RPMI7951 (cell line): ENCODE measurements at places on chromosomes 13 and 19. TPM values are rescaled to one million over a fixed set of nuclear protein-coding genes. Genes with fewer than 3 reads are reported as not detected.

The IFI30 gene
- 56.0 and 69.6 TPM in 2 replicates for total RNA-seq

DNA sequence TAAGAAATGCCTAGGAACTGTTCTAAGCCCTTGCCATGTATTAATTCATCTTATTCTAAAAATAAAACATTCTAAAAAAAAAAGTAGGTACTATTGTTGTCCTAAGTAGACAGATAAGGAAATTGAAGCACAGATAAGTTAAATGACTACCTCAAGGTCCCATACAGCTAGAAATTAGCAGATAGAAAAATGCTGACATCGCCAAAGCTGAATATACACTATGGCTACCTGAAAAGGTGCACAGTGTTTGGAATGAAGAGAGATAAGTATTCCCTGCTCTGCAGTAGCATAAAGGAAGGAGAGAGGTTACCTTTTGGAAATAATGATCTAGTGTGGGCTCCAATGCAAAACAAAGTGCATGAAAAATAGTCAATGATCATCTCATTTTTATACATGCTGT, 65.3 kb downstream of the DCT start:
- DNase-seq = no peak

DNA sequence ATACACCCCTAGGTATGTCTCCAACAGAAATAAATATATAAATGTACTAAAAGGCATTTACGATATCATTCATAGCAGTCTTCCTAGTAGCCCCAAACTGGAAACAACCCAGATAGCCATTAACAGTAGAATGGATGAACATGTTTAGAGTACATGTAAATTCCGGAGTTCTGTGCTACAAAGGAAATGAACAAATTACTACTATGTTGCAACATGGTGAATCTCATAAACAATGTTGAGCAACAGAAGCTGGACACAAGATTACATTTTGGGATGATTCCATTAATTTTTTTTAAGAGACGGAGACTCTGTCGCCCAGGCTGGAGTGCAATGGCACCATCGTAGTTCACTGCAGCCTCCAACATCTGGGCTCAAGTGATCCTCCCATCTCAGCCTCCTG, 5.9 kb upstream of the SLC7A10 start:
- no peak for DNase-seq

DNA sequence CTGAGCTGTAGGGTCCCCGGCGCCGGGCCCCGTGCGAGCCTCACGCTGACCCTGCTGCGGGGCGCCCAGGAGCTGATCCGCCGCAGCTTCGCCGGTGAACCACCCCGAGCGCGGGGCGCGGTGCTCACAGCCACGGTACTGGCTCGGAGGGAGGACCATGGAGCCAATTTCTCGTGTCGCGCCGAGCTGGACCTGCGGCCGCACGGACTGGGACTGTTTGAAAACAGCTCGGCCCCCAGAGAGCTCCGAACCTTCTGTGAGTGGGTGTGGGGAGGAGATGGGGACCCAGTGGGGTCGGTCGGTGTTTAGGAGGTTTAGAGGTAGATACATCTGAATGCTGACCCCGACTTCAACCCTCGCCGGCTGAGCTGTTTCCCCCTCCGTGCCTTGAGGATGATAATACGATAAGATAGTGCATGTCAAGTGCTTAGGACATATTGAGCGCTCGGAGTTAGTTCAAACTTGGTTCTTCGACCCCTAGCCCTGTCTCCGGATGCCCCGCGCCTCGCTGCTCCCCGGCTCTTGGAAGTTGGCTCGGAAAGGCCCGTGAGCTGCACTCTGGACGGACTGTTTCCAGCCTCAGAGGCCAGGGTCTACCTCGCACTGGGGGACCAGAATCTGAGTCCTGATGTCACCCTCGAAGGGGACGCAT, 1.9 kb downstream of the ICAM5 start:
- DNase-seq = no peak

DNA sequence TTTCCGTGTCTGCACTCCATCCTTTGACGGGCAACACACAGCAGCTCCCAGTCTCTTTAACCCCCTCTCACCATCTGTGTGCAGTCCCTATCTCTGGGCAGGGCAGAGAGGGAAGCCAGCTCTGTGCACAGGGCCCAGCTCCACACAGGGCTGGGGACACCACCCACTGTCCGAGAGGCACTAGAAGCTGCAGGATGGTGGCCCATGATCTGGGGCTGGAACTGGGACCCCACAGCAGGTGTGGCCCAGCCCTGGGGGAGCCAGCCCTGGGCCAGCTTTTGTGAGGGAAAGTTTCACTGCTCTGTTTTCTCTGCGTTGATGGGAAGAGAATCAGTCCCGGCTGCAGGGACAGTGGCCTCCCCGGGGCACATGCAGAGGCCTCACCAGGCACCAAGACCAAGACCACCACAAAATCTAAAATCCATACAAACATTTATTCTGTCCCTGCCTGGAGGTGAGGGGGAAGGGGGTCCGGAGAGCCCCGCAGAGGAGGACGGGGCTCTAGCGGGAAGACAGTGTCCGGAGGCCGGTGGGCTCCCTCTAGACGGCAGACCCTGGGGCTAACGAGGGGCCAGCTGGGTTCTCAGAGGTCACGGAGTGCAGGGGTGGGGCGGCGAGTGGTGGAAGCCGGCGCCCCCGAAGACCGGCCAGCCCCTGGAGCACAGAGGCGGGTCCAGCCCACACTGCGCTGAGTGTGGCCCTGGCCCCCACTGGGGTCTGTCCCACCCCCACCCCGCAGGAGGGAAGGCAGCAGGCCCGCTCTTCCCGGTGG, 2.9 kb upstream of the ATP8B3 start:
- DNase-seq = no peak

GRCh38 chr19:13796301-13797057, 1.2 kb downstream of the ZSWIM4 start:
- DNase-seq = peak; percentile 98

GRCh38 chr19:45574526-45574925, 10.1 kb downstream of the OPA3 start:
- no peak for DNase-seq

- DNase-seq = peak; percentile 53
Measured at GRCh38 chr13:113064534-113065405, 40.8 kb upstream of the F7 start.
